ENCODE measurements at places on chromosomes 11 and 22. TPM values are rescaled to one million over a fixed set of nuclear protein-coding genes. Genes with fewer than 3 reads are reported as not detected.

ENDOD1 gene
- 20.6 TPM for total RNA-seq

USH1C gene
- total RNA-seq = not detected

DNA sequence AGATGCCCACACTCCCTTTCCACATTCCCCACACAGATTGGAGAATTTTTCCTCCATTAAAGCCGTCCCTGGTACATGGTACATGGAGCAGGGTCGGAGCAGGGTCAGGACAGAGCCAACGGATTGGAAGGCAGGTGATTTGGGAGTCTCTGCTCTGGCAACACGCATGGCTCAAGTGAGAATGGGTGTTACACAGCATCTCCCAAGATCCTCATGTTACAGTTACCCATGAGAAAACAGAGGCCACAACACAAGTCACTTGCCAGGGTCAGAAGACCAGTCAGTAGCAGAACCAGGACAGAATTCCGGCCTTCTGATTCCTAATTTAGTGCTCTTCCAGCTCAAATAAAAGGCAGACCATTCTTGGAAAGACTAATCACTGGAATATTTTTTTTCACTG lies 7.7 kb upstream of the F2 start:
- DNase-seq = peak; percentile 48

- no peak for DNase-seq
Observed at GRCh38 chr22:41899110-41899509, 15.8 kb downstream of the SHISA8 start.

ARHGAP8 gene
- 0.18 TPM for total RNA-seq

ZBTB16 gene
- not detected for total RNA-seq

DNA sequence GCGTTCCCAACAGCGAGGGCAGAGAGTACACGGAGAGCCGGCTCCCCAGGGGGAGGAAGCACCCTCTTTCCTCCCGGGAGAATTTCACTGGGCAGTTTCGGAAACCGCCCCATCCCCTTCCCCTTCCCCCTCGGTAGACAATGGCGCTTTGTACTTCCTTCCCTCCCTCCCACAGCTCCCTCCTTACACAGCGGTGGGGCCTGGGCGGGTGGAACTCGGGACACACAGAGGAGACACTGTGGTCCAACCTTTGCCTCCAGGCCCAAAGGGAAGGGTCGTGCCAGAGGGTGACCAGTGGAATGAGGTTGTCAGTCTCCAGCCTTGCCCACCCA lies 4.3 kb downstream of the SMTN start:
- no peak for DNase-seq

DNA sequence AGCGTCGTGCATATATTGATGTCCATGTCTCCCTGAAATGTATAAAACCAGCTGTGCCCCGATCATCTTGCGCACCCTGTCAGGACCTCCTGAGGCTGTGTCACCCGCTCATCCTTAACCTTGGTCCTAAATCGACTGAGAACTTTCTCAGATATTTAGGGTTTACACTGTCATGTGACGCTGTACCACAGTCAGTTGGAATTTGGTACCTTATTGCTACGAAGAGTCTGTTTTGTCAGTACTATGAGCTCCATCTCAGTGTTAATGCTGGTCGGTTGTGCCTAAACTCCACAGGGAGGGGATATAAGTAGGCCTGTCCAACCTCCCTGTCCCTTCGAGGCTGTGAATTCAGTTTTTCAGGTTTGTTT lies 1.8 kb upstream of the IFITM2 start:
- no peak for DNase-seq

DNA sequence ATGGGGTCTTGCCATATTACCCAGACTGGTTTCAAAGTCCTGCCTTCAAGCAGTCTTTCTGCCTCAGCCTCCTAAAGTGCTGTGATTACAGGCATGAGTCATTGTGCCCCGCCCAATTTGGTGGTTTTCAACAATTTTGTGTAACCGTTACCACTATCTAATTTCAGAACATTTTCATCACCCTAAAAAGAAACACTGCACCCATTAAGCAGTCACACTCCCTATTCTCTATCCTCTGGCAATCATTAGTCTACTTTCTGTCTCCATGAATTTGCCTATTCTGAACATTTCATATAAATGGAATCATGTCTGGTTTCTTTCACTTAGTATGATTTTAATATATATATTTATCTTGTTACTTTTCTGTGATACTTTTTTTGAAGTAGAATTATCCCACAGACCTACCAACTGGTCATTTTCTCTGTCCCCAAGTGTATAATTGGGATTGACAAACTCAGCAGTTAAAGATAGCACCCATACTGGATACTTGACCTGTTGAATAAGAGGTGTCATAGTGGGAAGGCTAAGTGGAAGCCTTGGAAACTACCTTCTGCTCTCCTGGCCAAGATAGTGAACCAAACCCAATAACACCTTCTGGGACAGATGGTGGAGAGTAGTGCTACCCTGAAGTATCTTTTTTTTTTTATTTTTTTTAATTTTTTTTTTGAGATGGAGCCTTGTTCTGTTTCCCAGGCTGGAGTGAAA lies 64.8 kb downstream of the STIM1 start:
- DNase-seq = peak; percentile 67

ACTN3 gene
- under 0.01 TPM for total RNA-seq

- DNase-seq = peak; percentile 8
Observed at GRCh38 chr11:4606231-4607015, 1.6 kb downstream of the TRIM68 start.

OR4C11 gene
- not detected for total RNA-seq

DNA sequence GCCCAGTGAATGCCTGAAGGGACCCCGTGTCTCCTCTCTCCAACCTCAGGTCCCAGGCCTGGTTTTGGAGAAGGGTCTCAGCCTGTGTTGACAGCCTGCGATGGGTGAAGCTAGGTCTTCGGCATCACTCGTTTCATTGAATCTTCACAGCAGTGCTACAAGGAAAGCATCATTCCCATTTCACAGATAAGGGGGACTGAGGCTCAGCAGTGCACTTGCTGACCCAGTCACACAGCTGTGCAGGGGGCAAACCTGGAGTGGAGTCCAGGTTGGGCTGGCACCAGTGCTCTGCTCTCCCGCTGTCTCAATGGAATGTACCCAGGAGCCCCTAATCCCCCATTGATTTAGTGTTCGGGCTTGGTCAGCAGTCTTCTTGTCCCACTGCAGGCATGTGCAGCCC lies 10.9 kb upstream of the YWHAH start:
- no peak for DNase-seq

GRCh38 chr11:69817265-69818230 lies 1.7 kb downstream of the FGF3 start:
- DNase-seq = no peak

DNA sequence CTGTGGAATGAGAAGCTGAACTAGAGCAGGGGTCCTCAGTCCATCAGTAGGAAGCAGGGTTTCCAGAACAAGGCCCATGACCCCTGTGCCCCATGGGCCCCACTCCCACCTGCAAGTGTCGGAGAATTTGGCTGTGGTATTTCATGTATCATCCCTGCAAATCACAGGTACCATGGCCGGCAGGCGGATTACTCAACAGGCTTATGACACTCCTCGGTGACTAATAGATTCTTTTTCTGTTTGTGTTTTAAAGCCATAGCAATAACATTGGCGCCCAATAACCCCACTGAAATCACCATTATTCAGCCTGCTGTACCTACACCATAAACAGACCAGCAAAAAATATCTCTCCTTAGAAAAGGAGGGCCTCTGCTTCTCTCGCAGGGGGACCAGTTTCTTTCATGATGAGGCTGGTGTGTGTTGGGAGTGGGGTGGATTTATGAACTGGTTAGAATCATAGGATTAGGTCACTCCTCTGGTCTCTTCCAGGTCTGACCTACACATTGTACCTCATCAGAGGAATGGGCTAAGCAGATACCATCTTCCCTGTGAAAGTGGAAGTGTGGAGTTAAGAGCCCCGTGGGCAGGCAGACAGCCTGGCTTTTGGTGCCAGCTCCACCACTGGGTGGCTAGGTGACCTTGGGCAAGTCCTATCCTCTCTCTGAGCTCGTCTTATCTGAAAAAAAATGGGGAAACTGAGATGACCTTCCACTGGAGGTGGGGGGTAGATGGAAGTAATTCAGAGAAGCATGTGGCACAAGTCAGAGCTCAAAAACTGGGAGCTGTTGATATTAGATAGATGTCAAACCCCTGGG lies 60.2 kb upstream of the WNT11 start:
- DNase-seq = peak; percentile 79

DNA sequence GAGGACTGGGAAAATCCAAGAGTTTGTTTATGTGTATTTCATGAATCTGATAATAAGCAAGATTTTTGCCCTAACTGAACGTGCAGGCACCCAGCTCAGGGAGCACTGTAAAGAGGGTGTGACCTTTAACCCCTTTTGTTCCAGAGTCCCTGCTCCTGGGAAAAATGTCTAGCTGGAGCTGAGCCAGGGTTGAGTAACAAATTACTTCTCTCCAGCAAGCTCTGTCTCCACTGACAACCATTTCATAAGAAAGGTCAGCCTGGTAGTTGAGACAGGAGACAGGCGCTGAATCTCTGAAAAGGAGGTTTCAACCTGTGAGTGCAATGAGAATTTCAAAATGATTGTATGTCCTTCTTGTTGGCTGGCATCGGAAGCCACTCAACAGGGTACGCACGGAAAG lies 156.4 kb upstream of the NARS2 start:
- no peak for DNase-seq

TMEM45B gene
- not detected for total RNA-seq

RBMXL2 gene
- total RNA-seq = not detected

GRCh38 chr11:92269021-92269420 lies 44.4 kb downstream of the FAT3 start:
- DNase-seq = peak; percentile 42

CSNK2A3 gene
- 3.9 TPM for total RNA-seq

CRYAB gene
- 6.5 TPM for total RNA-seq

GRCh38 chr22:37218771-37219411 lies 6.6 kb upstream of the SSTR3 start:
- DNase-seq = no peak

- DNase-seq = peak; percentile 72
Observed at GRCh38 chr11:132962041-132962440, 570.3 kb downstream of the OPCML start.

OR52E8 gene
- total RNA-seq = not detected

GRCh38 chr11:59459916-59460315 lies 3.2 kb downstream of the OR4D6 start:
- DNase-seq = no peak

DNA sequence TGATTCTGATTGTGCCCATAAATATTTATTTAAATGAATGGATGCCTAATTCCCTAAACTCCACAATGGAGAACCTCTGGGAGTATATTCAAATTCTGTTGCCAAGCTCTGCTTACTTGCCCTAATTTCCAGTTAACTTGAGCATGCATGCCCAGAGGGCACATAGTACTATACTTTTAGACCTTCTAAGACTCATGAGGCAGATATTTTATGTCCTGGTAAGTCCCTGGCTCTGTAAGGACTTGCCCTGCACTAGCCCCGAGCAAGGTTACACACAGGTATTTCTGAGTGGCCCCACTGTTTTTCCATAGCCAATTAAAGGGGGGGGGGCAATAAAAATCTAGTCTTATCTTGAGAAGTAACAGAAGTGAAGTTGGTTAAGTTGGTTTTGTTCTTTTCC lies 21.1 kb upstream of the CAPRIN1 start:
- DNase-seq = no peak

DNA sequence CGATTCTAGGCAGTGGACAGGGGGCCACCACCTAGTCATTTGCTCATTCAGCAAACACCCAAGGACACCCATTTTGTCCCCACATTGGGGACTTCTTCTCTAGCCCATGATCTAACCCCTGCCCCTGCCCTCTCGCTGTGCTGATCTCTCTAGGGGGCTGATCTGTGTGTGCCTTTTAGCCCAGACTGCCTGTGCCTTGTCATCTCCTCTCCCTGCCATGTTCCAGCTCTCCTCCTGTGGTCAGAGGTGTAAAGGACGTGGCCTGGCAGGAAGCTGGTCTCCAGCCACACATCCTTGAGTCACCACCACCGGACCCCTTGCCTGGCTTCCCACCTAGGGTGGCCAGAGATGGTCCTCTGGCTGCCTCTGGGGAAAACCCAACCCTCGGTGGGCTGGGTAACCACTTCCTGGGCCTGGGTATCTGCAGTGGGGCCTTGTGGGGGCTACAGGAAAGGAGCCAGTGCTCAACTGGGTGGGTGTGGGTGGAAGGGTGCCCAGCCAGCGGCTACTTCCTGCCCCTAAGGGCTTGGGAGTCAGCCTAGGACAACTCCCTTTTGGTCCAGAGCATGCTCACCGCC lies 1.3 kb downstream of the CTSW start:
- no peak for DNase-seq

LRP4 gene
- total RNA-seq = 4.1 TPM

- DNase-seq = peak; percentile 13
Observed at GRCh38 chr11:76380159-76380976, 564 bp downstream of the THAP12 start.

- no peak for DNase-seq
Observed at GRCh38 chr11:59829358-59829757, 15.9 kb downstream of the CBLIF start.

PKNOX2 gene
- total RNA-seq = 1.1 TPM

TRABD gene
- 13.4 TPM for total RNA-seq

DNA sequence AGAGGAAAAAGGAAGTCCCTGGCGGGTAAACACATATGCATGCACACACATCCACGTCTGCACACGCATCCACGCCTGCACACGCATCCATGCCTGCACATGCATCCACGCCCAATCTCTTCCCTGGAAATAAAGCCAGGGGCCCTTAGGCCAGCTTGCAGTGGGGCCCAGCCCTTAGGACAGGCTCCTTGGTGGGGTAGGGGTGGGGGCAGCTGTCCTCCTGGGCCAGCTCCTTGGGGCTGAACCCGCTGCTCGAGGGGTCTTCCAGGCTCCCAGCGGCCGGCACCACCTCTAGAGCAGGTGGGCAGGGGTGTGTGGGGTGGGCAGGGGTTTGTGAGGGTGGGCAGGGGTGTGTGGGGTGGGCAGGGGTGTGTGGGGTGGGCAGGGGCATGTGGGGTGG lies 1.9 kb downstream of the C11orf21 start:
- DNase-seq = no peak

YPEL4 gene
- total RNA-seq = under 0.01 TPM

- no peak for DNase-seq
Observed at GRCh38 chr22:33034753-33035152, 23.4 kb downstream of the SYN3 start.

GAB4 gene
- total RNA-seq = not detected

KRTAP5-11 gene
- total RNA-seq = not detected

GRCh38 chr22:40572976-40573375 lies 63.5 kb downstream of the MRTFA start:
- DNase-seq = no peak

- peak; percentile 5 for DNase-seq
Observed at GRCh38 chr11:78651136-78651775, 76.6 kb upstream of the NARS2 start.

DNA sequence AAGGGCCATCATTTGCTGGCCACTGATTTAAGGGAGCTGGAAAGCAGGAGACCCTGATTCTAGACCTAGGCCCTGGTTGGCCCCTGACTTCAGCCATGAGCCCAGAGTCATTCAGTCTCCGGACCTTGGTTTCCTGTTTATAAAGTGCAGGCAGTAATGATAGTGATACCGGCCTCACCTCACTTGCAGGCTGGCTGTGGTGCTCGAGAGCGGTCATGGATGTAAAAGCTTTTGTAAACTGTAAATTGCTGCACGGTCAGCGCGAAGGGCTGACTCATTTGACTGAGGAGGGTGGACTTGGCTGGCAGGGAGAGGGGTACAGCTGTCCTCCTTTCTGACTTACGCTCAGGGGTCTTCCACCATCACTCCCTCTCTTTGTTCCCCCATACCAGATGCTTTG lies 37.4 kb downstream of the FBLN1 start:
- DNase-seq = no peak
